Cerebellar nuclear complex (tissue), 1 donor: ENCODE measurements at places on chromosomes 7 and 10.
A peak's percentile ranks its signal among the peaks of the same experiment; 100 is the strongest.

DNA sequence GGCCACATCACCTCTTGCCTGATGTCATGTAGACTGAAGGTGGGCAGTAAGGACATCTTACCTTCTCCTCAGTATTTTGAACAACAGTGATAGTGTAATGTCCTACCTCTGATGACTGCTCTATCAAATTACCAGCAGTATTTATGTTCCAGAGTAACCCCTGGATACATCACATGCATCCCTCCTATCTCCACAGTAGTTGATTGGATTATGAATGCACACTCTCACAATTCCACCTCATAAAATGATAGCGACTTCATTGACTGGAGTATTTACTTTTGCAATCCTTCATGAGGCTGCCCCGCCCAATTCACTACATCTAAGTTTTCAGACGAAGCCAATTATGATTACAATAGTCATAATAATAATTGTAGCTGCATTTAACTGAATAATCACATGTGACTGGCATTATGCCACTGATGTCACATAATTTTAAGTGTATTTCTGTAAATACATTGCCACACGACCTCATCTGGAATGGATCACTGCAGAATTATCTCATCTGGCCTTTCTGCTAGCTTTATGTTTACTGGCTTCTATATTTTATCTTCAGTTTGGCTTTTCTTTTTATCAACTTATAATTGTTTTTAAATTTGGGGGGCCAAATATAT is 268.9 kb downstream of the SLC25A13 start:
- DNase-seq = no peak

DNA sequence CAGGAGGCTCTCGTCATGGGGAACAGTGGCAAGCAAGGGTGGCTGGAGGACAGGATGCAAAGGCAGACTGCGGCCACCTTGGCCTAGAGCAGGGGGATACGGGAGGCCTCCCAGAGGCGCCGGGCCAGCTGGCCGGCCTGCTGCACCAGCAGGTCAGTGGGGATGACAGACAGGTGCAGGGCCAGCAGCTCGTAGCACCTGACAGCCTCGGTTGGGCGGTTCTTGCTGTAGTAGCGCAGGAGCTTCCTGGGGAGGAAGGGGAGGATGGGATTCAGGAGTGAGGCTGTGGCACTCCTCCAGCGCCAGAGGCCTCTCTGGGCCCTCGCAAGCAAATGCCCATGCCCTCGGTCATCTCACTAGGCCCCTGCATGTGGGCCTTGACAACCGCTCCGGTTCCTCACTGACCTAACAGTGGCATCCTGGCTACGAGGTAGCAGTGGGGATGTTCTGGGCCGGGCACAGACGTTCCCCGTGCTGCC is 2.5 kb upstream of the PYROXD2 start:
- no peak for DNase-seq

DNA sequence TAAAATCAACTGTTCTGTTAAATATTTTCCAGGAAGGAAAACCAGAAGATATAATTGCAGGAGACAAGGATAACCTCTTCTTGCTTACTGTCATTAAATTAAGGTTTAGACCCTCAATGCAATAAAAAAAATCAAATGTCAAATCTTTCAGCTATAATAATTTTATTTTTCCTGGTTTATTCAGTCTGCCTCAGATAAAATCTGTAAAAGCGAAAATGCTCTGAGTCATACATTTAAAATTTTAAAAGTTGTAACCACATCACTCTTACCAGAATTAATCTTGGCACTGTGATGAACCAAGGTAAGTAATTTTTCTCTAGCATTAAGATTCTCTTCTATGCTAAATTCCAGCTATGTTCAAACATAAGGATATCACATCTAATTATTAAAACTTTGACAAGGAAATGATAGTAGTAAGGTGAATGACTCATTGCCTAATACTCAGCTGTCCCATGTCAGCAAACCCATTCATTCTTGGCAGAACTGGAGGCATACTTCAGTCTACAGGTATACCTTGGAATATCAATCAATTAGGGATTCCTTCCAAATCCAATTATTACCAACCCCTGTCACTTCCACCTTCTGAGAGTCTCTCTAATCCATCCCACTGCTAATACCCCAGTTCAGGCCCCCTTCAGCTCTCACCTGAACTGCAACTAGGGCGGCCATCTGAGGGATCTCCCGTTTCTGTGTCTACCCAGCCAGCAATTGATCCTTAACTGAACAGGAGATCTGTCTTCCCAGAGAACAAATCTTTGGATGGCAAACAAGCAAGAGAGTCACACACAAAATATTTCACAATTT is 434.1 kb downstream of the GRM8 start:
- DNase-seq = no peak

GRCh38 chr10:100510533-100511308 is 8.9 kb downstream of the SEC31B start:
- DNase-seq = no peak

GRCh38 chr7:101910991-101911799 is 93.8 kb downstream of the CUX1 start:
- no peak for DNase-seq

DNA sequence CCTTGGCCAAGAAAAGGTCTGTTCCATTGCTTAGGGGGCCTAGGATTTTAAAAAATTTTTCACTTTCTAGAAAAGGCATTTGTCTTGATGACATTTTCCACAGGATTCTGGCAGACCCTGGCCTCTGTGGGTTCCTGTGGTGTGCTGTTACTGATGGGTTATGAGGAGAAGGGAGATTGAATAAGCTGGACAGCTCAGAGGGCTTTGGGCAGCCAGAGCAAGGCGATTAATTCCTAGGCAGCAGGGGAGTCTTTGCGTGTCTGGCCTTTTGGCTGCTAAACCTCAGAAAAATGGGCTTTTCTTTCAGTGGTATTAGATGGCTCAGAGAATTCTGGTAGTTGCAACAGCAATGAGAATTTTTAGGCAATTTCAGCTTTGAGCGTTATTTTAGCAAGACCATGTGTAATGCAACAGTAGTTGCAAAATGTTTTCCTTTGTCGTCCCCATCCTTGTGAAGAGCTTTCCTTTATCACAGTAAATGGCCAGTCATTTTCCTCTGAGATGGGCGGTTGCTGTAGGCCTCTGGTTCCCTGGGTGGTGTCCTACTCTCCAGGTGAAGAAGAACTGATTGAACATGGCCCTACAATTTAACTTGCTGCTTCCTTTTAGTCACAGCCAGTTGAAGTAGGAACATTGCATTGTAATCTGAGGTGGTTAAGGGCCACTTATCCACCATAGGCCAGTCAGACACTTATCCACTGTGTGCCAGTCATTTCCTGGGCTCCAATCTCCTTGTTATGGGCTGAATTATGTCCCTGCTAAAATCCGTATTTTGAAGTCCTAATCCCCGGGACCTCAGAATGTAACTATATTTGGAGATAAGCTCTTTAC is 43.2 kb downstream of the SH2D4B start:
- no peak for DNase-seq

DNA sequence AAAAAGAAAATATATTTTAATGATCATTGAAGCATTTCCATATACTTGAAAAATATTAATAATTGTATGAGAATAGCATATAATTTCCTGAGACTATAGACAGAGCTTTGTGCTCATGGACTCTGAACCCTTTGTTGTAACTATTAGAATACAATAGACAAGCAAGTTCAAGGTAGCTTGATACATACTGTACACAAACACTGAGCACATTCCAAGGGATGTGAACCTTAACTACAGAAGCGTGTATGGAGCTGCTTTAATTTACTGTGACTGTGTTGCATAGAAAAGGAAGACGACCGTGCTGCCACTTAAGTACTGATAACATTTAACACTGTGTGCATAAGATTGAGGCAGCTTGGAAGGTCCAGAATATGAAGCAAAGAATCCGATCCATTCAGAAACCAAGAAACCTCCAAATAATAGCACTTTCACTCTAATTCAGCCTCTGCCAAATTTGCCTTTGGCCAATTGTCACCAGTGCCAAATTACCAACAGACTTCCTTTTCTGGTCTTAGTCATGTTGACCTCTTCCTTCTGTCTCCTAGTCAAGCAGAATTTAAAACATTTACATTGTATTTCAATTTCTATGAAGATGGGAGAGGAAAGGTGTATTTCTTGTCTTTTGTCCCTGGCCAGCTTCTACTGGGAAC is 566.1 kb upstream of the GALNT17 start:
- DNase-seq = no peak

DNA sequence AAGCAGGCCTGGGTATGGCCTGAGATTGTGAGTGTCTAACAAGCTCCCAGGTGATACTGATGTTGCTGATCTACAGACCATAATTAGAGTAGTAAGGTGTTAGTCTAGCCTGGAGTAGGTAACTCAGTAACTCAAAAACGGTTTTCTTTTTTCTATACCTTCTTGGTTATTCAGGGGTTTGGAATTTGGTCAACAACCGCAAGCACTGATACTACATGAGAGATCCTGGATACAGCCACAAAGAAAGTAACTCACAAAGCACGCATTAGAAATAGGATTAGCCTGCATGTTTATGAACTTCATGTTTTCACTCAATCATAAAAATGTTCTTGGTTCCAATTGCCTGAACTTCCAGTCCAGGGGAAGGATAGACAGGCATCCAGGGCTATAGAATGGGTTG is 803.5 kb downstream of the MAGI2 start:
- no peak for DNase-seq

DNA sequence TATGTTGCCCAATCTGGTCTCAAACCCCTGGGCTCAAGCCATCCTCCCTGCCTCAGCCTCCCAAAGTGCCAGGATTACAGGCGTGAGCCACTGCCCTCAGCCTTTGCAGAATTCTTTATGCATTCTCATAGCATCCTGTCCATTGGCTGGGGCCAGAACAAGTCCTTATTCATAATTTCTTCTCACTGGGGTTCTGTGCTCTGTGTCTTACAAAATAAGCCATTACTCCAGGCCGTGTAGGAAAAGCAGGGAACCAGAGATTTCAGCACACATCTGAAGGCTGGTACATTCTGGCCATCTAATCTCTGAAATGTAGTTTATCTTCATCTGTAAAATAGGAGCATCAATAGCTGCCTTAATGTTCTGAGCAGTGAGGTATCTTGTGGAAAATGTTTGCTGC is 10.3 kb upstream of the OCM start:
- DNase-seq = no peak

GRCh38 chr7:77651575-77652162 is 44.6 kb upstream of the RSBN1L start:
- DNase-seq = no peak

DNA sequence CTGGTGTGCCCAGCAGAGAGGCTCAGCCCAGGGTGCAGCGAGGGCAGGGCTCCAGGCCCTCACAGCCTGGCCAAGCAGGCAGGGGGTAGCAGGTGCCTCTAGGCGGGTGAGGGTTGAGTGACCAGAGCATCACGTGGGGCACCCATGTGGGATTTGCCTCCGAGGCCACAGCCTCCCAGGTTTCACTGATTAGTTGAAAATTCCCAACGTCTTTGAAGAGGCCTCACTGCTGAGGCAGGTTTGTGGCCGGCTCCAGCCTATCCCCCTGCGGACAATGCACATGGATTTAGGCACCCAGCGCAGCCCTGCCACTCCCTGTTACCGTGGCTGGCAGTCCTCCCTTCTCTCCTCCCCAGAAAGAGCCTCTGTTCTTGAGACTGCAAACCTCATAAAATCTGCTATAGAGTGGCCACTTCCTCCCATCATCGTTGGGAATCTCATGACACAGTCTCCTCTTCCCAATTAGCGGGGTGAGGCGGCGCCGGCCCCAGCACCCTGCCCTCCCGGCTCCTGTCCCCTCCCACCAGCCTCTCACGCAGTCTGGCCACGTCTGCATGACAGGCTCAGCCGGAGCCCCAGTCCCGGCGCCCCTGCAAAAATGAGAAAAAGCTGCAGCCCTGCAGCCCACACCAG is 10.8 kb downstream of the MYL10 start:
- no peak for DNase-seq

DNA sequence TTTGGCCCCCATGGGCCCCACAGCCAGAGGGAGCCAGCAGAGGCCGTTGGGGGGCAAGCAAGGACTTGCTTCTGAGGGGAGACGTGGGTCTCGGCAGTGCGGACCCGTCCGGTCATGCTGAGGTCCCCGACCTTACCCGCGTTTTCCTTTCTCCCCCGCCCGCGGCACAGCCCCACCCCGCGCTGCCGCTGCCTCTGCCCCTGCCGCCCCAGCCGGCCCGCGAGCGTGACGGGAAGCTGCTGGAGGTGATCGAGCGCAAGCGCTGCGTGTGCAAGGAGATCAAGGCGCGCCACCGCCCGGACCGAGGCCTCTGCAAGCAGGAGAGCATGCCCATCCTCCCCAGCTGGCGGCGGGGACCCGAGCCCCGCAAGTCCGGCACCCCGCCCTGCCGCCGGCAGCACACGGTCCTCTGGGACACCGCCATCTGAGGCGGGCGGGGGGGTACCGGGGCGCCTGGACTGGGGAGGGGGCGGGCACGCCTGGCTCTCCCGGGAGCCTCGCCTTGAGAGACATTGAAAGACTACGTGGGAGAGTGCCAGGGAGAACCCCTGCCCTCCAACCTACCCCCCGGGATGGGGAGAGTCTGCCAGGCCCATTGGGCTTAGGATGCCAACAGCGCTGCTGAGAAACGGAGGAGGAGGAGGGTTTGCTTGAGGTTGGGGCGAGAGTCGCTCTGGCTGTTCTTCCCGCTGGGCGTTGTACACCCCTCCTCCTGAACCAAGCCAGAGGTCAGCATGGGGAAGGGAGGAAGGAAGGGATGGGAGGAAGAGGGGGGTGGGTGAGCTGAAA is 9.9 kb downstream of the NYAP1 start:
- DNase-seq = no peak

- DNase-seq = no peak
Observed at GRCh38 chr10:22475651-22476600, 130.6 kb downstream of the SPAG6 start.

- peak; percentile 16 for DNase-seq
Observed at GRCh38 chr7:100088621-100089457, at the start of gene COPS6. TSS of gene COPS6 (plus strand) at chr7:100088969. CDS start at chr7:100088991, 22 bp downstream.

GRCh38 chr10:68165643-68166042 is 56.4 kb downstream of the MYPN start:
- no peak for DNase-seq

GRCh38 chr10:11339660-11340059 is 271.8 kb downstream of the USP6NL start:
- DNase-seq = no peak

GRCh38 chr10:131762789-131763696 is 137.8 kb upstream of the PPP2R2D start:
- no peak for DNase-seq

DNA sequence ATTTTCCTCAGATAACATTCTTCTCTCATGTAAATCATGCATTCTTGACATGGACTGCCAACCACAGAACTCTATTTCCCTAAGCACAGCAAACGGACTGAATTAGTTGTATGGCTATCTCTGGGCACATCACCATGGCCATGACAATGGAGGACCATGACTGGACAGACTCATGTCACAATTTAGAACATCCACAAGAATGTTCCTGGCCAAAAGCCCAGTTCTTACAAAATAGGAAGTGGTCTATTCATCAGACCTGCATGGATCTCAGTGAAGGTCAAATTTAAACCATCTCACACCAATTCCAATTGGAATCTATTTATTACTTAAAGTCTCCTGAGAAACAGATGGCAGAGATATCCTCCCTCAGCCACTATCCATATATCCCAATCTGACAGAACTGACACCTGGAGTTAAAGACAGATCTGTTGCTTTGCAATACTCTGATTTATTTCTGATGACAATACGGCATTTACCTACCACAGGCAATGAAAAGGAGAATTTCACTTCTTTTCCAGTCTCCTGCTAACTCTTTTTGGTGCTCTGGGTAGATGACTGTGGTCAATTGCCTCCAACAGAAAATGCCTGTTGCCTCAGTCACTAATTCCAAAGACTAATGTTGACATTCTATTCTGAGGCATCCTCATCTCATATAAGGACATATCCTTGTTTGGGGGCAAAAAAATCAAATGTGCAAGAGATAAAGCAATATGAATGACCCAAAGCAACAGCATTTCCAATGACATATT is 254.8 kb downstream of the HTR7 start:
- DNase-seq = no peak

- no peak for DNase-seq
Observed at GRCh38 chr10:127299956-127300689, 103.7 kb upstream of the INSYN2A start.

- DNase-seq = no peak
Observed at GRCh38 chr10:72388062-72388461, 33.3 kb upstream of the DNAJB12 start.
